Stimulated activated naive CD8-positive, alpha-beta T cell treated with anti-CD3 and anti-CD28 coated beads, Interleukin-15, Interleukin-2, amounts not matched to agents 100 U/mL and 50 U/mL, for 24 hours (primary cell): ENCODE measurements at places on chromosomes 16 and 17.
A peak's percentile ranks its signal among the peaks of the same experiment; 100 is the strongest.

GRCh38 chr17:78127888-78128550, 536 bp downstream of the TMC6 start:
- DNase-seq = no peak

DNA sequence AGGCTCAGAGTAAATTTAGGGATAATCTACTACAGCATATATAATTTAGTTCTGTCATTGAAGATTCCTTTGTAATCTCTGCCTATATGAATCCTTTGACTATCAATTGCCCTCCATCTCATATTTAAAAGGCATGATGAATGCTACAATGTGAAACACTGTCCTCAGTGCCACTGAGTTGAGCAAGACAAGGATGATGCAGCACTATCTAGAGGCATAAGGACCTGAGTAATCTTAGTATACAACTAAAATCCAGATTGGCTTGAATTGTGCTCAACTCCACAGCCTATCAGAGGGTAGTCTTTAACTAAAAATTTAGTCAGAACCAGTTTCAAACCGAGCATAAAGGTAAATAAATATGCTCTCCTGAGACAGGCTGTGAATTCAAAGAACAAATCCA, 11.6 kb upstream of the STRADA start:
- no peak for DNase-seq

DNA sequence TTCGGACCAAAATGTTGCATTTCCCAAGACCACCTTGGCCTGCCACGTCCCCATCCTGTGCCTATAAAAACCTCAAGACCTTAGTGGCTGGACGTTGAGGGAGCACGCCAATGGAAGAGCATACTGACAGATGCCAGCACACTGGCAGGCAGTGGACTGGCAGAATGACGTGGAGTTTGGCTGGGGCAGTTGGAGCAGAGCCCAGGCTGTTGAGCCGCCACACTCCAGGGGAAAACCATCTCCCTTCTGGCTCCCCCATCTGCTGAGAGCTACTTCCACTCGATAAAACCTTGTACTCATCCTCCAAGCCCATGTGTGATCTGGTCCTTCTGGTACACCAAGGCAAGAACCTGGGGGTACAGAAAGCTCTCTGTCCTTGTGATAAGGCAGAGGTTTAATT, 494.1 kb downstream of the CDH11 start:
- DNase-seq = no peak

DNA sequence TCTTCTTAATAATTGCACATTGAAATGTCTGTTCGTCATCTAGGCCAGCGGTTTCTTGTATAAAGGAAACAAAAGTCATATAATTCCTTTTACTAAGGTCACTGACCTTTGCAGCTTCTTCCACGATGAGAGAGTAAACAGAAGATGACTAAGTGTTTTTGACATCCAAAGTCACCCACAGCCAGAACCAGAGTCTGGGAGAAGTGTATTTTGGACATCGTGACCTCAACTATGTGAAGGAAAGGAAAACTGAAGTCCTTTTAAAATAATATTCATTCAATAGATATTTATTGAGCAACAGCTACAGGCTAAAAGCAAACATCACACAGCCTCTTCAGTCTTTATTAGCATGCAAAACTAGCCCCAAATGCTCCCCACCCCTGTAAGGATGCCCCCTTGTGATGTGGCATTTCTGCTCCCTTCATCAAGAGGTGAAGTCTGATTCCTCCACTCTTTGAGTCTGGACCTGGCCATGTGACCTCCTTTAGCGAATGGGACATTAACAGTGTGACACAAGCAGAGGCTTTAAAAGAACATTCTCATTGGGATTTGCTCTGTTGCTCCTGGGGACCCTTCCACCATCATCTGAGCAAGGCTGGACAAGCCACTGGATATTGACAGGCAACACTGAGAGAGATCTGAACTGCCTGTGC, 8.1 kb upstream of the PMP22 start:
- DNase-seq = no peak

- DNase-seq = peak; percentile 49
These were observed 19.2 kb downstream of the GJD3 start for GRCh38 chr17:40345161-40345993.

- no peak for DNase-seq
These were observed 1352.2 kb downstream of the CDH8 start for GRCh38 chr16:60684002-60684401.

GRCh38 chr17:63136369-63137012, 170.5 kb downstream of the TANC2 start:
- no peak for DNase-seq

DNA sequence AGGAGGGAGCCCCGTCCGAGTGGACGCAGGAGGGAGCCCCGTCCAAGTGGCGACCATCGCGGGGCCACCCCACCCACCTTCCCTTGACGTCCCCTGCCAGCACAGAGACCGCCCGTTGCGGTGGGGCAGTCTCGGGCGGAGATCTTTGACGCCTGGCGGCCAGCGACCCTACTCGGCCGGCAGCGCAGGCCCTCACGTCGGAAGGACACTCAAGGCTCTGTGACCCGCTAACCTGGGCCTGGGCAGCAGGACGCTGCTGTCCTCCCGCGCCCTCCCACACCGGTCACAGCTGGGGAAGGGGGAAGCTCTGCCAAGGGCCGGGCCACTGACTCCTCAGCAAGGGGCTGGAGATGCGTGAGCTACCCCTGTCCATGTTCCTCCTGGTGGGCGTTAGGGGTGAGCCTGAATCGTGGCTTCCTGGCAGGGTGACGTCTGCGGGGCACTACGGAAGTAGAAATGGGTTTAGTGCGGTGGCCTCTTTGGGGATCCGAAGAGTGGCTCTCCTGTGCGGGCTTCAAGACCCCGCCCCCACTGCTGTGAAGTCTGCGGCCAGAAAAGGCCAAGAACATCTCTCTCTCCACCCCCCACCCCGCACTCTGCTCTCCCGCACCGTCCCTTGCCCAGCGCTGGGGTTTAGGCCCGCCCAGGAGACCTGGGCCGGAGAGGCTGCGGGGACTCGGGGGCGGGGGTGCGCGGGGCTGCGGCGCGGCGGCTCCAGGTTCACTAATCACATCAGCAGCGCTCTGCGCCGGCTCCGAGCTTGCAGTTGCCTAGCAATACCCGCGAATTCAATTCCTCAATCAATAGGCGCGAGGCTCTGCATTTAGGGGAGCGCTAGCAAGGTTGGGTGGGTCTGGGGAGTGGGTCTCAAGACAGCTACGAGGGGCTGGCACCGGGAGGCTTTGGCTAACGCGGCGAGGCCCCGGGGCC, 5.8 kb downstream of the CBX8 start:
- DNase-seq = no peak

DNA sequence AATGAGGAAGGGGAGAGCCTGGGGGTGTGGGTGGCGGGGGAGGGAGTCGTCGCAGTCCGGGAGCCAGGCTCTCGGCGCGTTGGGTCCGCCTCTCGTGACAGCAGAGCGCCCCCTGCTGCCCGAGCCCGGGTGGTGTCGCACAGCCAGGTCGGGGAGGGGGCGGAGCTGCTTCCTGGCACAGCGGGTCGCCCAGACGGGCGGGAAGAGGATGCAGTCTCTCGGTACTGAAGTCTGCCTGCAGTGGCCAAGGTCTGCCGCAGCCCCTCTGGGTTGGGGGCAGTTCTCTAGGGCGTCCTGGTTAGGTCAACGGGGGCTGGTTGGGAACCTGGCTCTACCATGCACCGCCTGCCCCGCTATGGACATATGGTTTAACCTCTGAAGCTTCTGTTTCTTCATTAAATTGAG, 38.2 kb upstream of the CCDC182 start:
- peak; percentile 89 for DNase-seq

DNA sequence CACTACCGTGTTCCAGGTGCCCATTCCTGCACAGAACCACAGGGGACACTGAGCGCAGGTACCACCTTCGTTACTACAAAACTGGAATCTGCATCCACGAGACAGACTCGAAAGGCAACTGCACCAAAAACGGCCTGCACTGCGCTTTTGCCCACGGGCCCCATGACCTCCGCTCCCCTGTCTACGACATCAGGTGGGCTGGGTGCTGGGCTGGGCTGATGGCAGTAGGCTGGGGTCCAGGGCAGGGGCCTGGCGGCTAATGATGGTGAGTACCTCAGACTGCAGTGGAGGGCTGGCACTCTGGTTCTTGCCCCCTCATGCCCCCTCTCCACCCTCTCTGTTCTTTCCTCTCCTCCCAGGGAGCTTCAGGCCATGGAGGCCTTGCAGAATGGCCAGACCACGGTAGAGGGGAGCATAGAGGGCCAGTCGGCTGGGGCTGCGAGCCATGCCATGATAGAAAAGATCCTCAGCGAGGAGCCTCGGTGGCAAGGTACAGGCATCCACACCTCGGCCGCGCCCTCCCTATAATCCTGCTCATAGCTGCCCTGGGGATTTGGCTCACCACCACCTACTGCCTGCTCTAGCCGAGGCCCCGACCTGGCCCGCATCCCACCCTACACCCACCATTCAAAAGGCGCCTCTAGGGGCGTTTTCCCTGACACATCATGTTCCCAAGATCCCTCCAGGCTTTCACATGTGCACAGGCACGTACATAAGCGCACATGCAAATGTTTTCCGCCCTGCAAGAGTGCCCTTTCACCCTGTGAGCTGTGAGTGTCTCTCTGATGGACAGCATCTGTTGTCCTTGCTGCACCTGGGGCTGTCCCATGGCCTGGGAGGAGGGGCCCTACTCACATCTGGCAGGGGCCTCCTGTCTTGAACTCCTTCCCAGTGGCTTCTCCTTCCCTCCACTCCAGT, 27.7 kb downstream of the UNK start:
- DNase-seq = no peak
